Ascending aorta (tissue), 2 donors: ENCODE measurements at places on chromosomes 3 and 15. TPM values are rescaled to one million over a fixed set of nuclear protein-coding genes. Genes with fewer than 3 reads are reported as not detected.

Gene C3orf49
- not detected for total RNA-seq

- no peak for DNase-seq
- H3K27ac ChIP-seq = no peak overlapping the region
- H3K36me3 ChIP-seq = no peaks in the 10 kb centered on the region
- H3K27me3 ChIP-seq = no peaks in the 10 kb centered on the region
- H3K4me3 ChIP-seq = no peak overlapping the region
- H3K4me1 ChIP-seq = no peaks in the 10 kb centered on the region
These were observed 25.6 kb downstream of the TEX9 start for GRCh38 chr15:56390739-56391267.

Gene INSYN1
- total RNA-seq = 13.0 TPM

Gene STRA6
- total RNA-seq = not detected

Gene ZBED2
- total RNA-seq = 1.4 TPM
